Neural progenitor cell (in vitro differentiated cells): ENCODE measurements at places on chromosomes 1 and 21. TPM values are rescaled to one million over a fixed set of nuclear protein-coding genes. Genes with fewer than 3 reads are reported as not detected.
A peak's percentile ranks its signal among the peaks of the same experiment; 100 is the strongest.

The MTR gene
- 19.7 and 27.3 TPM in 2 replicates for total RNA-seq

The EVI5 gene
- 13.7 TPM in 2 replicates for total RNA-seq

The CASQ2 gene
- not detected in 2 replicates for total RNA-seq

The C1orf115 gene
- total RNA-seq = 6.2 and 6.8 TPM in 2 replicates

The LCE6A gene
- total RNA-seq = not detected in 2 replicates

The UBL4B gene
- total RNA-seq = not detected in 2 replicates

The ATP1A4 gene
- 0.17 and 0.62 TPM in 2 replicates for total RNA-seq

- DNase-seq = no peak
Observed at GRCh38 chr1:47842228-47842919, 154.8 kb downstream of the TRABD2B start.

DNA sequence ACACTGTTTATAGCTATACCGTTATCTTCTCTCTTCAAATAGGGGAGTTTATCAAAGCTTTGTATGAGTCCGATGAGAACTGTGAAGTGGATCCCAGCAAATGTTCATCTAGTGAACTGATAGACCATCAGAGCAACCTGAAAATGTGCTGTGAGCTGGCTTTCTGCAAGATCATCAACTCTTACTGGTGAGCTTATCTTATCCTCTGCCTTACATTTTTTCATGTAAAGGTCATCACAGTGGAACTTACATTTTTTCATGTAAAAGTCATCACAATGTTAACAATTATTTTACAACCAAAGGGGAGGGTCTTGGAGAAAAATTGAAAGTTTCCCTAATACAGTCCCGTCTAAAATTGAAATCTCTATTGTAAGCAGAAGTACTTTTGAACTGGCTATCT is 45.2 kb downstream of the CLEC20A start:
- no peak for DNase-seq

DNA sequence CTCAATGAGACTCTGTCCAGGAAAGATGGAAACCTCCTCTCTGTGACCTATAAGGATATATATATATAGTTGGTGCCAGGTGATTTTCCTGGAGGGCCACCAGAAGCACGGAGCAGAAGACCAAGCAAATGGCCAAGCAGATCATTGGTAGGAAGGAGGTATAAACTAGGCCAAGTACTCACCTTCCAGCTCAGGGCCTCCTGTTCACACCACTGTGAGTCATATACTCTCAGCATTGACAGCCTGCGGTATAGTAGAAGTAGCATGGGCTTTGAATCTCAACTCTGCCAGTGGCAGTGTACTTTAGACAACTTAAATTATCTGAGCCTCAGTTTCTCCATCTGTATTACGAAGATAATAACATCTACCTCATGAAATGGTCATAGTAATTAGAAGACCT is 15.4 kb downstream of the IL12RB2 start:
- no peak for DNase-seq

GRCh38 chr1:115091572-115091971 is 2.3 kb upstream of the TSPAN2 start:
- DNase-seq = no peak

GRCh38 chr1:10451287-10451686 is 1.5 kb downstream of the CORT start:
- peak; percentile 23 for DNase-seq

- DNase-seq = no peak
Observed at GRCh38 chr1:207328004-207328403, 6.5 kb downstream of the CD55 start.

- no peak for DNase-seq
Observed at GRCh38 chr1:66300972-66301451, 232.9 kb upstream of the SGIP1 start.

GRCh38 chr1:166838766-166839599 is at the start of gene POGK:
POGK (plus strand) TSS chr1:166839475; CDS start chr1:166840957, 1,482 bp downstream.
- peak; percentile 94 for DNase-seq

- DNase-seq = no peak
Observed at GRCh38 chr1:158976219-158976618, 33.5 kb upstream of the IFI16 start.

GRCh38 chr1:96843196-96843595 is 121.6 kb downstream of the PTBP2 start:
- no peak for DNase-seq

GRCh38 chr21:42672699-42673458 is 19.5 kb downstream of the PDE9A start:
- DNase-seq = peak; percentile 64

DNA sequence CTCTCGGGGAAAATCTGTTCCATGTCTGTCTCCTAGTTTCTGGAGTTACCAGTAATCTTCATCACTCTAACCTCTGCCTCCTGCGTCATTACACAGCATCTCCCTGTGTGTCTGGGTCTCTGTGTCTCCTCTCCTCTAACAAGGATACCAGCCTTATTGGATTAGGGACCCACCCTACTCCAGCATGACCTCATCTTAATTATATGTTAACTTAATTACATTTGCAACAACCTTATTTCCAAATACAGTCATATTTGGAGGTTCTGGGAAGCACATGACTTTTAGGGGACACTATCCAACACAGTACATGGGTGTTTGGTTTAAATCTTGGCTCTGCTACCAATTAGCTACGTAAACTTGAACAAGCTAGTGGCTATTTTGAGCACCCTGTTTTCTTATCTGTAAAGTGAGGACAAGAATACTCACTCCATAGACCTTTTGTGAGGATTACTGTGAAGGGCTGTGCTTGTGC is 83.9 kb upstream of the SGIP1 start:
- no peak for DNase-seq

GRCh38 chr1:62539028-62539447 is 58.3 kb upstream of the ANGPTL3 start:
- no peak for DNase-seq
